ENCODE measurements at places on chromosomes 12 and 14. TPM values are rescaled to one million over a fixed set of nuclear protein-coding genes. Genes with fewer than 3 reads are reported as not detected.

- peak overlapping the region; percentile 48 for H3K27ac ChIP-seq
- no peak for DNase-seq
Observed at GRCh38 chr14:95484296-95484695, 32.2 kb downstream of the SYNE3 start.

DNA sequence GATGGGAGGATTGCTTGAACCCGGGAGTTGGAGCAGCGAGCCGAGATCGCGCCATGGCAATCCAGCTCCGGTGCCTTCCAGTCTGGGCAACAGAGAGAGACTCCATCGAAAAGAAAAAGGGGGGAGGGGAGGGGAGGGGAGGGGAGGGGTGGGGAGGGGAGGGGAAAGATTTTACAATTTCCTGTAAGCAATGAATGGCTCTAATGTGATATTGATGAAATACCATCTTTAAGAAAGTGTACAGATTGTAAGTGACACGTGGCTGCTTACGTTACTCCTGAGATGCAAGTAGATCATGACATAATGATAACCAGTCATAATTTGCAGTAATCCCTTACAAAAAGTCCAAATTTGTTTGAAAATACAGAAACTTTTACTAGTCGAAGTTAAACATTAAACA lies 1.4 kb downstream of the SLC25A21 start:
- no peak overlapping the region for H3K27ac ChIP-seq
- H3K4me1 ChIP-seq, result no peaks in the 10 kb centered on the region
- no peaks in the 10 kb centered on the region for H3K27me3 ChIP-seq
- H3K36me3 ChIP-seq, result no peaks in the 10 kb centered on the region
- DNase-seq, result no peak

- H3K4me1 ChIP-seq, result no peaks in the 10 kb centered on the region
- no peaks in the 10 kb centered on the region for H3K27me3 ChIP-seq
- no peak overlapping the region for H3K4me3 ChIP-seq
- no peak overlapping the region for H3K27ac ChIP-seq
Observed at GRCh38 chr12:52010692-52011601, 4.2 kb downstream of the TAMALIN start.

GRCh38 chr12:13599176-13599575 lies 382.2 kb downstream of the GRIN2B start:
- no peaks in the 10 kb centered on the region for H3K36me3 ChIP-seq
- H3K27me3 ChIP-seq, result peaks cover 2% of the 10 kb centered on the region
- no peaks in the 10 kb centered on the region for H3K4me1 ChIP-seq

DNA sequence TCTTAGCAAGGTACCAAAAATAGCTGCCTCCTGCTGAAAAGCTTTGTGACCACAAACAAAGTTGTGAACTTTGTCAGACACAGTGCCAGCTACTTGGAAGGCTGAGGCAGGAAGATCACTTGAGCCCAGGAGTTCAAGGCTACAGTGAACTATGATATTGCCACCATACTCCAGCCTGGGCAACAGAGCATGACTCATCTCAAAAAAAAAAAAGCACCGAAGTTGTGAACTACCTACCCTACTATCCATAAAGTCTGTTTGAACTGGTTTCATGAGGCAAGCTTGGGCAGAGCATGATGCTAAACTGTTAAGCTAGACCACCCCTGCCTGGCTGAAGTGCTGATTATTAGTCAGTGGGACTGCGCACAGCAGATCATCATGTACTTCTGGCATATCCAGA lies 75.5 kb downstream of the RAD52 start:
- H3K36me3 ChIP-seq, result peaks cover 3% of the 10 kb centered on the region
- H3K27me3 ChIP-seq, result no peaks in the 10 kb centered on the region
- no peak overlapping the region for H3K27ac ChIP-seq
- no peaks in the 10 kb centered on the region for H3K4me1 ChIP-seq

DNA sequence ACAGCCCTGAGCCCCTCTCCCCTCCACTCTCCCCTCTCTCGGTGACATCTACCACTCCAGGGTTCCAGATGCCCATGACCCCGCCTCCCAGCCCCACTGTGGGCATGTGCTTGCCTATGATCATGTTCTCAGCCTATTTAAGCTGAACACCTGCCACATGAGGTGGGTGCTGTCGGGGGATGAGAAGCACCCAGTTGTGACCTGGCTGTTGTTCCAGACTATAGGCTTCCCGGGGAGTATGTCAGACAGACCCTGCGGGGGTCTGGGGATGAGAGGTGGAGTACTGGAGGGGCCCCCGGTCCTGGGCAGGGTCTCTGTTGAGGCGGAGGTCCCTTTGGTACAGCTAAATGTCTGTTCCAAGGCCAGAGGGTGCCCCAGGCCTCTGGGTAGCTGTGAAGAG lies 6.0 kb downstream of the VSX2 start:
- DNase-seq, result no peak
- H3K27ac ChIP-seq, result no peak overlapping the region
- H3K27me3 ChIP-seq, result peaks cover 1% of the 10 kb centered on the region
- H3K4me1 ChIP-seq, result no peaks in the 10 kb centered on the region
- H3K4me3 ChIP-seq, result no peak overlapping the region
- no peaks in the 10 kb centered on the region for H3K36me3 ChIP-seq

- no peak overlapping the region for H3K4me3 ChIP-seq
- no peak overlapping the region for H3K27ac ChIP-seq
- no peaks in the 10 kb centered on the region for H3K4me1 ChIP-seq
- H3K27me3 ChIP-seq, result no peaks in the 10 kb centered on the region
- H3K36me3 ChIP-seq, result no peaks in the 10 kb centered on the region
Observed at GRCh38 chr14:90419200-90419599, 22.4 kb downstream of the CALM1 start.

GRCh38 chr14:79420725-79421124 lies 790.6 kb downstream of the DIO2 start:
- no peak overlapping the region for H3K27ac ChIP-seq
- no peak for DNase-seq

DNA sequence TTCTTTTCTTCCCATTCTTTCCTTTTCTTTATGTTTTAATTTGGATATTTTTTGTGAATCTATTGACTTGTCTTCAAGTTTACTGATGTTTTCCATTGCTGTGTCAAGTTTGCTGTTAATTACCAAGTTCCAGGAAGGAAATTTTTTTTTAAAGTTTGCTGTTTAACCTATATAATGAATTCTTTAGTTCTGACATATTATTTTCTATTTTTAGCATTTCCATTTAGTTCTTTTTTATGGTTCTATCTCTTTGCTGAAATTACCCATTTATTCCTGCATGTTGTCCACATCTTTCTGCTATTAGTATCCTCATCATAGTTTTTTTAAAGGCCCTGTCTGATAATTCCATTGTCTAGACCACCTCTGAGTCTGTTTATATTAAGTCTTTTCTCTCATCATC lies 27.8 kb downstream of the KLHDC1 start:
- no peak overlapping the region for H3K27ac ChIP-seq
- no peaks in the 10 kb centered on the region for H3K36me3 ChIP-seq
- no peak for DNase-seq
- H3K4me1 ChIP-seq, result no peaks in the 10 kb centered on the region
- H3K4me3 ChIP-seq, result no peak overlapping the region
- H3K27me3 ChIP-seq, result no peaks in the 10 kb centered on the region

DNA sequence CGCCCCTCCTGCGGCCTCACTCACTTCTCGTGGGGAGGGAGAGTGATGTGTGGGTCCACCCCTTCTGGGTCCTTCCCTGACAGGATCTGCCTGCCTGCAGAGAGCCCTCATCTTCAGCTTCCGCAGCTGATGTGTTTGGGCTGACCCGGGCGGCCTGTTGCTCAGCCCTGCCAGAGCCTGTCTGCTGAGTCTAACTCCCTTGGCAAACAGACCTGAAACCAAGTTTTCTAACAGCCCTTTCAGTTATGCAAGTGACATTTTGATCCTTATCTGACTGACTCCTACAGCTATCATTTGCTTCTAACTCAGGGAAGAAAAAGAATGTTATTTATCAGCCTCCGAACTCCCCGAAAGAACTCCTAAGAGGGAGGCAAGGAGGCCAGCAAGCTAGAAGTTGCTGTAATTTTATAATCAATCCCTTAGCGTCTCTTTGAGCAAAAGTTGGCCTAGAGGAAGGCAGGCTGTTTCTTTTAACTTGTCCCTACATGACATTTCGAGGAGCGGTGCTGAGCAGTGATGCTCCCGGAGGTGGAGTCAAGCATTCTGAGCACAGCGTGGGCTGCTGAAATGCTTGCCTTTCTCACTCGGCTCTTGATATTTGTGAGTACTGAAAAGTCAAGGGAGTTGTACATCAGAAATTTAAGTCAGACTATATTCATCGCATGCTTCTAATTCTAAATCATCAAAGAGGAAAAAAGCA lies 31.5 kb upstream of the CACNA2D4 start:
- no peaks in the 10 kb centered on the region for H3K4me1 ChIP-seq
- no peak overlapping the region for H3K27ac ChIP-seq
- H3K27me3 ChIP-seq, result no peaks in the 10 kb centered on the region
- no peak for DNase-seq
- peaks cover 3% of the 10 kb centered on the region for H3K36me3 ChIP-seq

- no peak overlapping the region for H3K4me3 ChIP-seq
- no peak overlapping the region for H3K27ac ChIP-seq
- no peaks in the 10 kb centered on the region for H3K36me3 ChIP-seq
- no peaks in the 10 kb centered on the region for H3K4me1 ChIP-seq
Observed at GRCh38 chr12:92244036-92244435, 98.4 kb upstream of the BTG1 start.

DNA sequence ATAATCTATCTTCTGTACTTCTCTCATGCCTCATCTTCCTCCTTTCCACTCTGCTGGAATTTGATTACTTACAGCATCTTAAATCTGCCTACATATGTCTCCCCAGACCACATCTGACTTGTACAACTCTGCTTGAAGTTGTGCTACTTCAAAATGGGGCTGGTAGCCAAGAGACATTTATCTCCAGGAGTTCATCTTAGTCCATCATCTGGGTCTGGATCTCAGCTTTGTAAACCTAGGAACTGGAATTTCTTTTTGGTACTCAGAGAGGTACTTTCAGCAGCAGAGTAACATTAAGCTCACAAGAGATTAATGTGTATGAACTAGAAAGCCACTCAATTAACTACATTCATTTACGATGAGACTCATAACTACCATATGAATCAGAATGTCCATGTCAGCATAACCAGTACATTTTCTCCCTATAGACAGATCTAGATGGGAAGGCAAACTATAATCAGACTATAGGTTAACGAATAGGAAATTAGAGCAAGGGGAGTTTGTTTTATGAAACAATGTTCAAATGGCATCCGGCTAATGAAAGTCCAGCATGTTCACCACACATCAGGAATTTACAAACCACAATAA lies 178.8 kb downstream of the CEP128 start:
- no peaks in the 10 kb centered on the region for H3K27me3 ChIP-seq
- DNase-seq, result no peak
- H3K36me3 ChIP-seq, result no peaks in the 10 kb centered on the region
- H3K27ac ChIP-seq, result no peak overlapping the region
- no peaks in the 10 kb centered on the region for H3K4me1 ChIP-seq

GRCh38 chr12:6426882-6427671 lies 17.7 kb upstream of the CD27 start:
- no peaks in the 10 kb centered on the region for H3K4me1 ChIP-seq
- no peaks in the 10 kb centered on the region for H3K27me3 ChIP-seq
- peak; percentile 51 for DNase-seq
- H3K36me3 ChIP-seq, result no peaks in the 10 kb centered on the region

PTPN21 gene
- polyA plus RNA-seq, result 26.4 TPM

ALKBH1 gene
- 7.2 TPM for polyA plus RNA-seq

CFAP54 gene
- 0.15 TPM for polyA plus RNA-seq

TMEM260 gene
- polyA plus RNA-seq, result 13.3 TPM

TAS2R8 gene
- not detected for polyA plus RNA-seq

C12orf60 gene
- polyA plus RNA-seq, result 0.56 TPM

FGF6 gene
- not detected for polyA plus RNA-seq

KLRK1 gene
- polyA plus RNA-seq, result 1.5 TPM

Data from aorta (tissue), 5 donors.